ENCODE measurements at places on chromosomes 12 and 14.

GRCh38 chr12:89674326-89674942 lies 34.2 kb downstream of the ATP2B1 start:
- DNase-seq = no peak

- no peak for DNase-seq
Measured at GRCh38 chr12:1836241-1836803, 16.0 kb downstream of the LRTM2 start.

DNA sequence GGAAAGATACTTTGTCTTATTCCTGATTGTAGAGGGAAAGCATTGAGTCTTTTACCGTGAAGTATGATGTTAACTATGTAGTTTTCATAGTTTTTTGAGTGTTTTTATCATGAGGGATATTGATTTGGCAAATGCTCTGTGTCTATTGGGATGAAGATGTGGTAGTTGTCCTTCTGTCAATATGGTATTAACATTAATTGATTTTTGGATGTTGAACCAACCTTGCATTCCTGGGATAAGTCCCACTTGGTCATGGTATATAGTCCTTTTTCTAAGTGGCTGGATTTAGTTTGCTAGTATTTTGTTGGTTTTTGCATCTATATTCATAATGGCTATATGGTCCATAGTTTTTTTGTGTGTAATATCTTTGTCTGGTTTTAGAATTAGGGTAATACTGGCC lies 42.8 kb downstream of the FAM222A start:
- no peak for DNase-seq

DNA sequence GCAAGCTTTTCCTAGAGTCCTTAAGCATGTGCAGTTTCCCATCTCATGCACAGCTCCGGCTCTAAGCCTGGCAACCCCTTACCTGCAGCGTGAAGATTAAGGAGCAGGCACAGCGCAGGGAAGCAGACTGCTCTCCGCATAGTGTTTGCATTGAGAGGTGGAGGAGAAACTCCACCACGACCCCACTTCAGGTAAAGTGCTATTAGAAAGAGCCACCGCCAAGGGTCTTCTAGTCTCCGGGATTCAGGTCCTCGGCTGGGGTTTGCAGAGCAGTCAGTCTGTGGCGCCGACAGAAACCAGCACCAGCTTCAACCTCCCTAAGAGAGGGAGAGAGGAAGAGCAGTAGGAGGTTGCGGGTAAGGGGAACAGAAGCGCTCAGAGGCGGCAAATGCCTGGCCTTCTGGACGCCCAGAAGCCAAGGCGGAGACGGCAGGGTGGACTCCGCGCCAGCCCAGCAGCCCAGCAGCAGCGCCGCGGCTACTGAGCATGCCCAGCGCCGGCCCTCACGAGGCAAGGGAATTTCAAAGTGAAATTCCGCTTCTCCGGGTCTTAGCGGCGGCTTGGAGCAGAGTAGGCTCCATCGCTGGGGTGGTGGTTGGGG lies at the start of gene PTPRR:
Gene PTPRR (minus strand): TSS at position 488 of the 601 bp plus-strand sequence. CDS start 348 bp downstream, at position 140.
- no peak for DNase-seq

- no peak for DNase-seq
Measured at GRCh38 chr14:44995196-44995595, 33.2 kb downstream of the TOGARAM1 start.

GRCh38 chr14:92443741-92444140 lies 69.8 kb upstream of the RIN3 start:
- DNase-seq = no peak

GRCh38 chr14:73221945-73222344 lies 15.4 kb upstream of the PAPLN start:
- DNase-seq = no peak
